Fibroblast of skin of scalp (primary cell): ENCODE measurements at places on chromosomes 12 and 14.

GRCh38 chr12:34021071-34021470, 1.2 kb upstream of the ALG10 start:
- no peak for DNase-seq

GRCh38 chr14:74064883-74065282, 19.4 kb downstream of the ALDH6A1 start:
- DNase-seq: no peak

DNA sequence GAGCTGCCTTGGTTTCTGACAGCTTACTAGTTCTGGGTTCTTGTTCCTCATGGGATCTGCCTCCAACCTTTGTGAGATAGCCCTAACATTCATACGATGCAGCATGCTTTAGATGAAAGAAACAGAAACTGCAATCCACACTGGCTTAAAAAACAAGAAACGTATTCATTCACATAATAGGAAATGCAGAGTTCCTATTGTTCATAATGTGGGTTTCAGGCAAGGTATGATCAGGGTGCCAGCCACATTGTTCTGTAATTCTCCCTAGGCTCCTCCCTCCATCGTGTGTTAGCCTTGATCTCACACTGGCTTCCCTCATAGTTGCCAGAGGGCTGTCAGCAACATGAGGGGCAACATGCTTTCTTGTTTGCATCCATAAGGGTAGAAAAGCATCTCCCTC, 2.7 kb upstream of the CCDC63 start:
- DNase-seq: no peak

GRCh38 chr14:104770851-104771272, 17.9 kb downstream of the SIVA1 start:
- no peak for DNase-seq
